ENCODE measurements at places on chromosomes 6 and 20. TPM values are rescaled to one million over a fixed set of nuclear protein-coding genes. Genes with fewer than 3 reads are reported as not detected.

The TTI1 gene
- 34.7 TPM for total RNA-seq

The SGK2 gene
- total RNA-seq = 0.26 TPM

The OPRM1 gene
- total RNA-seq = not detected

The MARCKS gene
- 0.30 TPM for total RNA-seq

The SYNDIG1 gene
- total RNA-seq = not detected

The ADGRG6 gene
- total RNA-seq = 0.52 TPM

The GNAS gene
- total RNA-seq = 859 TPM

The LY86 gene
- 1.2 TPM for total RNA-seq

DNA sequence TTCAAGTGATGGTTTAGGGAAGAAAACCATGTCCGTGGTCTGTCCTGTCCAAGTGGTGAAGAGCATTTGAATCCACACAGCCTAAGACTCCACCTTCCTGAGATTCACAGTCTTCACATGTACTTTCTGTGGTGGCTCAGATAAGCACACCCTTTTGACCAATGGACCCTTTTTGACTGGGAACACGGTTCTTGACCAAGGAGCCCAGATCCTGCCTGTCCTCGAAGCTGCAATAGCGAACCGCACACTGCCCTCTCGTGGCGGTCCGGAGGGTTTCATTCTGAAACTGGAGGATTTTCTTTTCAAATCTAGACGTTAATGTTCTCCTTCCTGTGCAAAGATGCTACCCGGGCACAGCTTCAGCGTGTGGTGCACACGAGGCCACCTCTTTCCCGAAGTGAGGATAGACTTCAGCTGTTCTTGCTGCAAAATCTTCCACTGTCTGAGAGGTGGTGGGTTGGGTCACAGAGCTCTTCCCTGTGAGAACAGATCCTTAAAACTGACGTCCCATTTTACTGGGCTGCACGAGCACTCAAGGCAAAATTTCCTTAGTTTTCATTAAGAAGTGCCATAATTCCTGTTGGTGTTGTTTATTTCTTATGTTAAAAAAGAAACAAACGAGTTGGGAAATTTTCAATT is 90.5 kb downstream of the SYNJ2 start:
- DNase-seq = peak; percentile 82

- no peak for DNase-seq
Observed at GRCh38 chr6:155795173-155795796, 339.6 kb upstream of the NOX3 start.

- no peak for DNase-seq
Observed at GRCh38 chr20:1872459-1873097, 22.6 kb upstream of the SIRPA start.

- no peak for DNase-seq
Observed at GRCh38 chr6:149392093-149392492, 8.0 kb upstream of the SUMO4 start.

- DNase-seq = no peak
Observed at GRCh38 chr6:154359161-154359574, 2.6 kb upstream of the IPCEF1 start.

- DNase-seq = no peak
Observed at GRCh38 chr6:64256483-64256882, 620.9 kb downstream of the PHF3 start.

- DNase-seq = no peak
Observed at GRCh38 chr6:68756454-68757375, 121.6 kb downstream of the ADGRB3 start.

GRCh38 chr6:166589337-166589731 is 2.9 kb upstream of the RAMACL start:
- no peak for DNase-seq

GRCh38 chr20:49615401-49616153 is 47.6 kb upstream of the PTGIS start:
- DNase-seq = no peak

- peak; percentile 77 for DNase-seq
Observed at GRCh38 chr6:29926413-29927274, 15.7 kb upstream of the HLA-A start.

- DNase-seq = no peak
Observed at GRCh38 chr6:158497620-158498019, 62.3 kb upstream of the TMEM181 start.

DNA sequence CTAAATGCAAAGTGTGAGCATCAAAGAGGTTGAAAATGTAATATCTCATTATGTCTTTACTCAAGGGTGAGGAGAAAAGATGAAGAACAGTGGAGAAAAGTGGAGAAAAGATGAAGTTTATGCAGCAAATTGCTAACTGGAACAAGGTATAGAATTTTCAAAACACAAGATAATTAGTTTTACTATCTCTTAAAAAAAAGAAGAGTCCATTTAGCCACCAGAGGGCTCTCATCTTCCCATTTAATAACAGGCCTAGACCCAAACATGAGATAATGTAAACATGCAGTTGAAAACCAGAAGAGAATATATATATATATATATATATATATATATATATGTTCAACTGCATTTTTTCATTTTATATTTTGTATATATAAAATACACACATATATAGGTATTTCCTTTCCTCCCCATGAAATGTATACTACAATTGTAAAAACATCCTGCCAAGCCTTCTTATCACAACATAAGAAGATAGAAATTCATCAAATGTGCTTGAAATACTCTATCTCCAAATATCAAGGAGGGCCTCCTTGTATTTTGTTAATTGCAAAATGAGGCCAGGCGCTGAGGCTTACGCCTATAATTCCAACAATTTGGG is 78.4 kb downstream of the ADTRP start:
- DNase-seq = no peak

- DNase-seq = no peak
Observed at GRCh38 chr6:92380803-92381601, 1038.4 kb downstream of the EPHA7 start.

GRCh38 chr6:135128268-135128914 is 52.7 kb upstream of the MYB start:
- DNase-seq = peak; percentile 85

- no peak for DNase-seq
Observed at GRCh38 chr6:63797721-63798120, 162.1 kb downstream of the PHF3 start.

GRCh38 chr6:146267946-146268345 is 239.1 kb downstream of the GRM1 start:
- no peak for DNase-seq

- no peak for DNase-seq
Observed at GRCh38 chr6:40585223-40585622, 1.9 kb downstream of the LRFN2 start.

DNA sequence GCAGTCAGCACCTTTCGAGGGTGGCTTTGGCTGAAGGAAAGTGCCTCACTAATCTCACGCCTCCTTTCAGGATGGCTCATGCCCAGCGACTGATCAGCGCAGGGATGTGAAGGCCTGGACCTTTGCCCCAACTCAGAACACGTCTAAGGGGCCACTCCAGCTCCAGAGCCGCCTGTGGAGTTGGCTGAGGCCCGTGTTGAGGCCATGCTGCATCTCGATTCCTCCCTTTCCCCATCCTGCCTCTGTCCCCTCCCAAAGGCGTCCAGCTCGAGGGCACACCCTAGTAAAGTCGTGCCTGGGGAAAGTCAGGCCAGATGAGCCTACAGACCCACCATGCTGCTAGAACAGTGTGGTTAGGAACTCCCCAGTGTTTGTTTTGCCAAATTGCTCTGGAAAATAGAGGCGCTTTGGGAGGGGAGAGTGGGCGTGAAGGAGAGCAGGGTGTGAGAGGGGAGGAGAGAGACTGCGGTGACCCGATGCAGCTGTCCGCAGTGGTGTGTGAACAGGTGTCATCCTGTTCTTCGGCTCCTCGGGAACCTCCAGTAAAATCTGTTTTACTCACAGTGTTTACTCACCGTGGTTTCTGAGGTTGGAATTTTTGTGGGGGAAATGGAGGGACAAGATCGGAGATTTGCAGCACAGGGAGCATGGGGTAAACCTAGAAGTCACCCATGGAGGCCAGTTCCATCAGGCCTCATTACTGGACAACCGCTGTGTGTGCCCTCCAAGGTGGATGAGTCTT is 85.0 kb upstream of the PMEPA1 start:
- DNase-seq = no peak

- DNase-seq = no peak
Observed at GRCh38 chr6:37134036-37134395, 35.9 kb upstream of the PIM1 start.

- DNase-seq = no peak
Observed at GRCh38 chr20:23094213-23094896, 8.2 kb upstream of the CD93 start.

- DNase-seq = no peak
Observed at GRCh38 chr20:17836303-17836861, 132.2 kb downstream of the SNX5 start.

GRCh38 chr20:41534170-41534569 is 84.0 kb downstream of the CHD6 start:
- DNase-seq = no peak

DNA sequence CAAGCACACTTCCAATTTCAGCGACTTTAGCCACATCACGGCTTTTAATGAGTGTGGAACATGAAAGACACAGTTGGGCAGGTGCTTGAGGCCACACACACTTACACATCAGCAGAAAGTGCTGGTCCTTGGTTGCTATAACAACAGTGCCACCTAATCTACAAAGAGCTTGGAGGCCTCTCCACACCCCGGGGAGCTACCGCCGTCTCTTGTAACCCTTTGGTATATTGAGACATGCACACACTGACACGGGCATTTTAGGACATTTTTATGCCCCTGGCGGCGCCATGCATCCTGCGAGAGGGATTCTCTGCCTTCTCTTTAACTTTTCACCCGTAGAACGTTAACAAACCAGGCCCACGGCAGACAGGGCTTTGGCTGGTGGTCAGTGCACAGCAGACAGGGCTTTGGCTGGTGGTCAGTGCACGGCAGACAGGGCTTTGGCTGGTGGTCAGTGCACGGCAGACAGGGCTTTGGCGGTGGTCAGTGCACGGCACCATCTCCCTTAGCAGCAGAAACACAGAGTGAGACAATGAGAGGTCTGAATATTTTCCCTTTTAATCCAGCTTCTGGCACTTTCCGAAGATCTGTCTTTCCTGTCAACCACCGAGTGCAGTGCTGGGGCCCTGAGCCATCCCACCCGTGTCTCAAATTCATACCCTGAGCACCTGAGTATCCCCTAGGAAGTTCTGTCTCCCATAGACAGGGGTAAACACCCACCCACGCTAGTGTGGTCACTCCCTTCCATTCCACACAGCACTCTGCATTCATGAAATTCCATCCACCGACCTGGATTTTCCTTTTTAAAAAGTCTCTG is 116.6 kb upstream of the RPS6KA2 start:
- peak; percentile 31 for DNase-seq

DNA sequence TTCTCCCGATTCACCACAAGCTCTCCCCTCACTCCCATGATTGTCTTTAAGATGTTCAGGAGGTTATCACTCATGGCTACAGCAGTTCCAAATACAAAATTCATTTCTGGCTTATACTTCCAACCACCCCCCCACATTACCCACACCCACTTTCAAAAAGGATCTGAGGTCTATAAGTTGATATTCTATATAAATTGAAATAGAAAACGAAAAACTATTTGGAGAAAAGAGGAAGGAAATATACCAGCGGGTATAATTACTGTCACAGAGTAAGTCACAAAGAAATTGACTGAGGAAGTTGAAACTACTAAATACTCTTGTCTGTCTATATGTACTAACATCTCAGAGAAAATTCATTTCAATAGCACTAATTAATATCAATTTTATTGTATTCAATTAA is 112.7 kb upstream of the TNFAIP3 start:
- no peak for DNase-seq
